Cortex of kidney (tissue), 1 donor: ENCODE measurements at places on chromosomes 1 and 21.

DNA sequence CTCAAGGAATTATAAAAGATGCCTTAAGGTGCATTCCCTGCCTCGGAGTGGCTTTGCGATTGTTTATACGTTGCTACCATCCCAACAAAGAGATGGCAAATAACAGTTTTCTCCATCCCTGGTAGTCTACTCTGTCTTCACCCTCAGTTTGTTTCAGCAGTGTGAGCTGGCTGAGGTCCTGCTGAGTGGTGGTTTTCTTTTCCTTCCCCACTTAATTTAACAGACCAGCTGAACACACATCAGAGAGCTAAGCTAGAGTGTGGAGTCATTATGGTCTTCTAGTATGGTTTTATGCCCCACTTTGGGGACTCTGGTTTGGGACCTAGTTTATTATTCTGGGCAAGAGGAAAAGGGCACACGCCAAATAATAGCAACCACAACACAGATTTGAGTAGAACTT, 2.2 kb downstream of the PIGV start:
- DNase-seq, result no peak

DNA sequence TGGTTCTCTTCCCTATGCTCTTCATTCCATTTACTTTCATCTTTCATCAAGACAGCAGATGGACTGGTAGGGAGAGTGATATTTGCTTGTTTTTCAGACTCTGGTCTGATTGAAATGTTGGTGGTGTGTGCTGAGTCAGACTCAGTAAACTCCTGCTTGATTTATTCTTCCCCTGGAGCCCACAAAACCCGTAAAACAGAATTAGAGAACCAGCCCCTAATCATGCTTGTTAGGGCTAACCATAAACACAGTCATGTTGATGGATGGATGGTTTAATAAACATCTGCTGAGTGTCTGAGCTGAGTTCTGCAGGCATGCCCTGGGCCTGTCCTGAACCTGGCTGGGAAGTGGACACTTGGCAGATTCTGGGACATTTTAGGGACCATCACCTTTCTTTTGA, 24.8 kb downstream of the NOS1AP start:
- no peak for DNase-seq

GRCh38 chr1:160774886-160775719, 20.9 kb upstream of the LY9 start:
- DNase-seq, result no peak

GRCh38 chr1:72278461-72278860, 3.9 kb downstream of the NEGR1 start:
- DNase-seq, result no peak

DNA sequence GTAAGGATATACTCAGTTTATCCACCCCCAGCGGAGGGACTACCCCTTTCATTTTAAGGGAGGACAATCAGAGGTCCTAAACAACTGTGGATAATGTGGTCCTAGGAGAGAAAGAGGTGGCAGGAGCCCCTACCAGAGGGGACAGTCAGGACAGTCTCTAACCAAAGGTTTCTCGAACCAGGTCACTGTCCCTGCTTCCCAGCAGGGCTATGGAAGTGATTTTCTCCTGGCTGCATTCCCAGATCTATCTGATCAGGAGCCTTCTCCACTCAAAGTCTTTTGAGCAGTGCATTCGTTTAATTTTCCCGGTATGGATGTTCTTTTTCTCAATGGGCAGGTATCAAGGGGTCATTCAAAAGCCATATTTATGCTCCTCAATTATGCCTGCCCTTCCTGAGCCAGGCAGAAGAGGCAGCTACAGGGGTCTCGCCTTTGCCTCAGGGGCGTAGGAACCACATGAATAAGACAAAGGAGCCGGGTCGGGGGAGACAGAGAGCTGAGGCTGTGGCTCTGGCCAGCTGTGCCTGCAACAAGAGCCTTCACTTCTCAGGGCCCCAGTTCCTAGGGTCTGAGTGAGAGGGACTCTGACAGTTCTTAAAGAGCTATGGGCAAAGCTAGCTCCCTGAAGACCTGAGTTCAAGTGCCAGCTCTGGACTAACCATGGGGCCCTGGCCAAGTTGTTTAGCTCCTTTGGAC, 62.5 kb upstream of the DMRTB1 start:
- no peak for DNase-seq

DNA sequence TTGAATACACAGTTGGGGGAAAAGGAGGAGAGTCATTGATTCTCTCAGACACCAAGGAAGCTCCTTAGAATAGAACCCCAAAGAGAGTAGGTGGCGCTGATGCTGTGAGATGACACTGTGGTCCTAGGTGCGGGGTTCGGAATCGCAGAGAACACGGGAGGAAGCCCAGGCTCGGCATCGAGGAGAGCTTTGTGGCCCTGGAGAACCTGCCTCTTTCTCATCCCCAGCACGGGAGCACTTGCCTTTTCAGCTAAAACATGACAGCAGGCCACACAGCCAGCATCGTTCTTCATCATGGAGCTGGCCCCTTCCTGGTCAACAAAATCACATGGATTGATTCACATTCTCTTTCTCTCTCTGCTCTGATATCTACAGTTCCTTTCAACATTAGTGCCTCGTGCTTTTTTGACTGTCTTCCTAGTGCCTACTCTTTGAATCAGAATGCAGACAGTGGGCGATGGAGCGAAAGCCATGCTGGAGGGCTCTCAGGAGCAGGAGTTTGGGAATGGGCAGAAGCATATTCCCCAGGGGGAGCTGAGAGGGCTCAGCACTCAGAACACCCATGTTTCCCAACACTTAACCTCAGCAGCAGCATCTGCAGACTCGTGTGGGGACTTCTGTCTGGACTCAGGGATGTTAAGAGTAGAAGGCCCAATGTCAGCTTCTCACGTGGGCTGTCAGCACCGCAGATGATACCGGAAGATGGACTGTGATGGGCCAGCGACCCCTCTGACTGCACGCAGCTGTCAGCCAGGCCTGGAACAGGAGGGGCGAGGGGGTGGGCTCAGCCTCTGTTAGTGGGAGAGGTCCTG, 539.4 kb downstream of the KIF26B start:
- no peak for DNase-seq

GRCh38 chr1:12629985-12630760, 12.2 kb upstream of the DHRS3 start:
- no peak for DNase-seq

DNA sequence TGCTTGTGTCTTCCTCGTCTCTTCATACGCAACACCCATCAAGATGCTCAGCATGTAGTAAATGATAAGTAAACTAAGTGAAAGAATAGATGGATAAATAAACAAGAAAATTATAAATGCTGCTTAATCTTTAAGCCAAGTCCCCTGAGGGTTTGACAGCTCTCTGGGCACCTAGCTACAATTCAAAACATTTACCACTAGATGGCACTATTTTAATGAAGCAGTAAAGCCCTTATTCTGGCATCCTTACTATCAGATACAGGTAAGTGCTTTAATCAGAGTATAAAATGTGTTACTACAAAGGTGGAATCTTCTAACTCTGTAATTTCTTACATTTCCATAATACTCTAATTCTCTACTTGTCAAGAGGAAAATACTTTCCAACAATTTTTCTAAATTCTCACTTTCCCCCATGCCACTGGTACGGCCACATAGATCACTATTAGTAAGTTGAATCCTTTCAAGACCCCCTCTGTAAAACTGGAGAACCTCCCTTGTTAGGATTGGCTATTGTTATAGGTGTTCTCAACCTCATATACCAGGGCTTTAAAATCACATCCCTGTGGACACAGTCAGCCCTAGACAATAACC, 137.8 kb downstream of the BARHL2 start:
- no peak for DNase-seq

- no peak for DNase-seq
Observed at GRCh38 chr1:233884461-233885151, 19.9 kb upstream of the SLC35F3 start.

- no peak for DNase-seq
Observed at GRCh38 chr1:86394416-86394815, 1.7 kb downstream of the ODF2L start.

- no peak for DNase-seq
Observed at GRCh38 chr1:213325482-213325881, 274.4 kb downstream of the RPS6KC1 start.

- DNase-seq, result no peak
Observed at GRCh38 chr1:9129266-9130041, 552 bp upstream of the GPR157 start.

- no peak for DNase-seq
Observed at GRCh38 chr21:42174173-42174572, 44.8 kb upstream of the ABCG1 start.
